Choroid plexus epithelial cell (primary cell): ENCODE measurements at places on chromosomes 11 and 22.

GRCh38 chr11:126997641-126998040, 2.9 kb downstream of the KIRREL3 start:
- DNase-seq = no peak

GRCh38 chr11:134065381-134065780, 3.5 kb upstream of the JAM3 start:
- DNase-seq = no peak

GRCh38 chr11:440065-441042, 1.5 kb downstream of the ANO9 start:
- DNase-seq = peak; percentile 47

- peak; percentile 74 for DNase-seq
These were observed 53.0 kb downstream of the PARVA start for GRCh38 chr11:12430351-12430750.

GRCh38 chr11:73564903-73565302, 33.0 kb downstream of the FAM168A start:
- no peak for DNase-seq

GRCh38 chr22:31753005-31753633, 700 bp upstream of the DEPDC5 start:
- peak; percentile 15 for DNase-seq
